ENCODE measurements at places on chromosomes 3 and 15. TPM values are rescaled to one million over a fixed set of nuclear protein-coding genes. Genes with fewer than 3 reads are reported as not detected.

The CCR1 gene
- not detected for total RNA-seq

The UBAP1L gene
- total RNA-seq, result 2.8 TPM

The ZDHHC3 gene
- total RNA-seq, result 27.9 TPM

The ACTRT3 gene
- total RNA-seq, result 3.4 TPM

The FAM227B gene
- total RNA-seq, result 6.2 TPM

The IQSEC1 gene
- total RNA-seq, result 19.0 TPM

The ITIH3 gene
- total RNA-seq, result not detected

The EBLN2 gene
- 8.9 TPM for total RNA-seq

The ALCAM gene
- 134 TPM for total RNA-seq

The DAPK2 gene
- not detected for total RNA-seq

The SLC12A1 gene
- not detected for total RNA-seq

The ARNT2 gene
- 1.8 TPM for total RNA-seq

All from smooth muscle cell of the umbilical artery (primary cell).